CD4-positive, alpha-beta T cell (primary cell): ENCODE measurements at places on chromosomes 5 and 9.

DNA sequence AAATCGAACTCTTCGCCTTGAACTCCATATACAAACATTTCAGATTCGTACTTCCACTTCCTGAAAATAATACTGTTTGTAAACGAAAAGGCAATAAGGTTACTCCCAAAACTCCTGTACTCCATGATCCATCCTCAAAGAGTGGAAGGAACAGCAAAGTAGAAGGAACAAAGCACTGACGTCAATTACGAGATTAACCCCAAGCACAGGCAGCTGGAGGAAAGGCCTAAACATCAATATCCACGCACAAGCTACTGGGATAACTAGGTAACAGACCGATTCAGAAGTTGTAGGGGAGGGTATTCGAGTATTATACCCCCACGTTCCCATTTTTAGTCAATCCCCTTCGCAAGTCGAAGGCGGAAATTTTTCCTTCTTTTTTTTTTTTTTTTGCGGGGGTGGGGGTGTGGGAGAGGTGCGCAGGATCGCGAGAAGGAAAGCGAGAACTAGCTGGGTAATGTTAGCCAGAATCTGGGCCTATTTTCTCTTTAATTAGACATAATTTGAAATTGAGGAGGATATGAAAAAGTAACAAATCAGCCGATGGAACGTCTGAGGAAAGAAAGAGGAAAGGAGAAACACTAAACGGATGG, 909 bp downstream of the AFF4 start:
- DNase-seq, result no peak

- no peak for DNase-seq
Observed at GRCh38 chr9:107137495-107138202, 145.4 kb upstream of the RAD23B start.

GRCh38 chr9:123536455-123536868, 180.5 kb downstream of the CRB2 start:
- no peak for DNase-seq

DNA sequence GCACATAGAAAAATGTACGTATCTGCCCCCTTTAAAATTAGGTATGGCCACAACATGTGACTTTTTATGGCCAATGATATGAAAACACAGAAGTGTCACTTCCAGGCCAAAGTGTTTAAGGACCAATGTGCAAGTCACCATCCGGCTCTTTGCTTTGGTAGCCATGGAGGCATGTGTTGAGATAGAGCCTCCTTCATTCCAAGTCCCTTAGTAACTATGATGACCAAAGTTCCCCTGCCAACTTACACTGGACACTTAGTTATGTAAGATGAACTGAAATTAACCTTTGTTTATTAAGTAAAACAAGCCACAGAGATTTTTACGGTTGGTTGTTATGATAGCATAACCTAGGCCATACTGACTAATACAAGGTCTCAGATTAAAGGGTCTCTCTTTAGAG, 51.0 kb downstream of the FBN2 start:
- no peak for DNase-seq

- DNase-seq, result no peak
Observed at GRCh38 chr5:127088251-127088650, 14.9 kb upstream of the C5orf63 start.

- no peak for DNase-seq
Observed at GRCh38 chr9:72955571-72955970, 2.7 kb upstream of the ALDH1A1 start.

DNA sequence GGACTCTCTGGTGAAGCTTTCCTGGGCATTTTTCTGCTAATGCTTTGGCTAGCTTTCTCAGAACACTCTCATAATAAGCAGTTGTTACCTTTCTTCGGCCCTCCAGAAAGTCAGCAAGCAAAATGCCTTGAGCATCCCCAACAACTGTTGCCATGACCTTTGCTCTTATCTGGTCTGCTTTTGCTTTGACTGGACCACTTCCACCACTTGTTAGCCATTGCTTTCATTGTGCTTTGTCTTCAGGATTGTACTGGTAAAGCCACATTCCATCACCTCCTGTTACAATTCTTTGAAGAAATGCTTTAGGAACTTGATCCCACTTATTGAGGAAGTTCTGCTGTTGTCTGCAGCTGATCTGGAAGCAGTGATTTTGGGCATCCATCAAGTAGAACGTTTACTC, 35.7 kb downstream of the RAD50 start:
- DNase-seq, result no peak

DNA sequence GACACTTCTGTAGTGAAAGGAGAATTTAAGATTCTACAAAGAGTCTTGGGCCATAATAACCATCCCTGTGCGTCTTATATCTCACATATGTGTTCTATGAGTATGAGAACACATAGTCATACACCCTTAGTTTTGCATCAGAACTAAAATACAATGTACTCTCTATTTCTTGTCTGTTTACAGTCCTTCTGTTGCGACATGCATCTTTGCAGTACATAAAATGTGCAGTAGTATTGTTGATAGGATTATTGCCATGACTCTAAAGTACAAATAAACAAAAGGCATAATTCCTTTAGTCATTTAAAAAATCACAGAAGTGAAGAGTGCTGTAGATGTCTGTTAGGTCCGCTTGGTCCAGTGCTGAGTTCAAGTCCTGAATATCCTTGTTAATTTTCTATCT, 201.9 kb downstream of the NR3C1 start:
- DNase-seq, result no peak

- DNase-seq, result no peak
Observed at GRCh38 chr9:92312887-92313623, 12.1 kb downstream of the NOL8 start.

DNA sequence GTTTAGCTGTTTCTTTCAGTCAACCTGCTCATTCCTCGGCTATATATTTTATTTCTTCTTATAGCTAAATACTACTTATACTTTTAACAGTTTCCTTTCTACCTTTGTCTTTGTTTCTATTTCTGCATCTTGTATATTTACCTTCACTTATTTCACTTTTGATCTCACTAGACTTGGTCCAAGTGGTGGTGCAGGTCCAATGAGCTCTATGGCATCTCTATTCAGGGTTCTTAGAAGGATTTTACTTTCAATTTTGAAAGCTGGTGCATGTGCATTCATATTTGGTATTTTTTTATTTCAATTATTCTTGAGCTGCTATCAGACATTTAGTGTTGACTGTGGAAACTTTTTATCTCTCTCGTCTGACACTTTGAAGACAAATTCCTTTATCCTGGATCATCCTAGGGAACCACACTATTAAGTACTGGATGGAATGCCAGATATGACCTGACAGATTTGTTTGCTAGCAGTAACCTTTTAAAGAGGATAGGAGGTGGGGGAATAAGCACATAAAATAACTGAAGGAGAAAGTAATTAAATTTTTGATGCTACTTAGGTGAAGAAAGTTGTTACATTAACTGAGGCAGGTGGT, 123.1 kb upstream of the PJA2 start:
- no peak for DNase-seq

DNA sequence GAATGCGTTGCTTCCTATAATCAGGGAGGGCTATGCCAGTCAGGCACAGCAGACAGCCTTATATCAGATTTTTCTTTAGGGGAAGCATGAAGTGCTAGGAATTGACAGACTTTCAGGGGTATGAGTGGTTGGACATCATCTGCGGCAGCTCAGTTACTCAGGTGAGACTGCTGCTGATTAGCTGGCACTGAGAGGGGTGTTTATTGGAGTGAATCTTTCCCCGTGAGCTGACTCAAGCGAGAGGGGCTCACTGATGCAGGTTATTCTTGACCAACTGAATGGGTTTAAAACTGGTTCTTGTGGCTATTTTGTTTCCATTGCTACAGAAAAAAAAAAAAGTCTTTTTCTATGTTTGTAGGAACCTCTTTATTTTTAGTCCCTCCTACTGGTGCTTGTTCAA, 46.2 kb upstream of the TNPO1 start:
- DNase-seq, result no peak

DNA sequence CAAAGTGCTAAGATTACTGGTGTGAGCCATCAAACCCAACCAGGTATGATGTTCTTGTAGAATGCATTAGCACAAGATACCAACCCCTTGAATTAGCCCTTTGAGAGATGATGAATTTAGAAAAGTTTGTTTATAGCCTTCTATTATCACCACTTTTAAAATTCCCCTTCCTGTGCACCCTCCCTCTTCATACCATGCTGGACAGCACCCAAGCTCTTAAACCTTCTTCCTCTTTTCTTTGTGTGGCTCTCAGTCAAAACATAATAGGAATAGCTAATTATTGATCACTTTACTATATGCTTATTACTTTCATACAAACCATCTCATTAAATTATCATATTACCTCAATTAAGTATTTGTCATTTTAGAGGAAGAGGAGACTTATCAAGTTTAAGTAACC, 87.6 kb upstream of the TMED7 start:
- DNase-seq, result no peak

DNA sequence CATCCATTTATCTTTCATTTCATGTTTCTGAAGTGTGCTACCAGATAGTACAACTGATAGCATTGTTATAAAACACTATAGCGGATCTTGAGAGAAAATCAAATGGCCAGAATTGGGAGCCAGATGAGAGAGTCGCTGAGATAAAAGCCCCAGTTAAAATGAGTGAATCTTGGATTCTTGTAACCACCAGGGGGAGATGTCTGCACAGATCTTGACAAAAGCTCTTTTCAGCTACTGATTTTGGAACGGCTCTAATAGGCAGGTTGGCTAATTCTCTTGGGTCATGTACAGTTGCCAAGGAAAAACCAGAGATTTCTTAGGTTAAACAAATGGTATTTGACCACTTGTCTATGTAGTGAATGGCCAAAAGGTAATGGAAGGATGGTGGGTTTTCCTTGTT, 21.7 kb downstream of the F2RL2 start:
- DNase-seq, result no peak

- DNase-seq, result no peak
Observed at GRCh38 chr9:17064558-17064957, 70.3 kb upstream of the CNTLN start.
